Bronchial epithelial cell (primary cell): ENCODE measurements at places on chromosomes 6 and 20. TPM values are rescaled to one million over a fixed set of nuclear protein-coding genes. Genes with fewer than 3 reads are reported as not detected.

CCN6 gene
- not detected in 2 replicates for total RNA-seq

ADAM33 gene
- total RNA-seq, result under 0.01 and 0.53 TPM in 2 replicates

ZKSCAN3 gene
- total RNA-seq, result 2.6 and 3.2 TPM in 2 replicates

HLA-DQB2 gene
- total RNA-seq, result not detected in 2 replicates

HLA-DRB1 gene
- 0.13 TPM in 1 of 2 replicates, not detected in the other for total RNA-seq

OPRM1 gene
- not detected in 2 replicates for total RNA-seq

TAF4 gene
- total RNA-seq, result 3.2 and 5.2 TPM in 2 replicates

PLA2G7 gene
- total RNA-seq, result not detected in 2 replicates

KIF25 gene
- total RNA-seq, result not detected in 2 replicates

- DNase-seq, result no peak
Measured at GRCh38 chr6:120871416-120872261, 462.6 kb downstream of the TBC1D32 start.

DNA sequence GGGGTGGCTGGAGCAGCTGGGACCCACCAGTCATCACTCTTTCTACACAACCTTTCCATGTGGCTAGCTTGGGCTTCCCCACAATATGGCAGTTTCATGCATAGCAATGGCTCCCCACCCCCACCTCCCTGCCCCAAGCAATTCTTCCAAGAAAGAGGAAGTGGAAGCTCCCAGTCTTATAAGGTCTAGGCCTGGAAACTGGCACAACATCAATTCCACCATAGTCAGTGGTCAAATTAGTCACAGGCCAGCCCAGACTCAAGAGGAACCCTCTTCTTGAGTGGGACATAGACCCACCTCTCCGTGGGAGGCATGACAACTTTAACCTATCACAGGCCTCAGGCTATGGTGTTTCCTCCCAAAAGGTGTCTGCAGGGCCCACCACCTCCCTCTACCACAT, 17.7 kb downstream of the TGM6 start:
- no peak for DNase-seq

DNA sequence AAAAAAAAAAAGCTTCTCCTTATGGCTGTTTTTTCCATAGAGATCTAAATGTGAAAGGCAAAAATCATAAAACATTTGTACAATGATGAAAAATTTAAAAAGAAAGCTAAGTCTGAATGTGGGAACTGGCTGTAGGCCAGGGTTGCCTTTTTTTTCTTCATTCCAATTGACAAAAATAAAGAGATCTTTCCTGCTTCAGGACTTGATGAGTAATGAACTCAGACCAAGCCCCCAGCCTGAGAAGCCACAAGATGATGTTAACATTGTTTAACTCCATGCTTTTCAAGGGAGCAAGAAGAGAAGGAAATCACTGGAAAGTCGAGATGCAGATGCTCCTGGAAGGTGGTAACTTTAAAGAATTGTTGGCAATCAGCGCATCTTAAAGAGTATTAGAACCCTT, 41.4 kb downstream of the TRMT6 start:
- no peak for DNase-seq

- peak; percentile 56 for DNase-seq
Measured at GRCh38 chr20:44217342-44218092, 6.9 kb upstream of the OSER1 start.

- no peak for DNase-seq
Measured at GRCh38 chr20:44135417-44136204, 51.4 kb downstream of the JPH2 start.

- peak; percentile 73 for DNase-seq
Measured at GRCh38 chr20:18224968-18225568, 63.3 kb upstream of the ZNF133 start.

DNA sequence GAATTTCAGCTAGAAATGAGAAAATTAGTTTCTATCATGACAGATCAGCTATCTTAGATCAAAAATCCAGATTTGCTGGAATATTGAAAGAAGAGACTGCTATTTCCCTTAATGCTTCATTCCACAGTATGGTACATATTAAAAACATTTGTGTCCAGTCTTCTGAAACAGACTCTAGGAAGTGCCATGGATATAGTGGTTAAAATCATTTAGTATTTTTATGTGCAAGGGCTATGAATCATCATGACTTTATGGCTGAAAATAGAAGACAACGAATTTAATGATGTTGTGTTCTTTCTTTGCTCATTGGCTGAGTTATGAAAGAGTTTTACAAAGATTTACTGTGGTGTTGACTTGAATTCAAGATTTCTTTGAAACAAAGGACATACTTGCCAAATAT, 146.6 kb downstream of the ANKRD60 start:
- DNase-seq, result peak; percentile 29

- no peak for DNase-seq
Measured at GRCh38 chr6:112085286-112086065, 1.8 kb downstream of the TUBE1 start.

DNA sequence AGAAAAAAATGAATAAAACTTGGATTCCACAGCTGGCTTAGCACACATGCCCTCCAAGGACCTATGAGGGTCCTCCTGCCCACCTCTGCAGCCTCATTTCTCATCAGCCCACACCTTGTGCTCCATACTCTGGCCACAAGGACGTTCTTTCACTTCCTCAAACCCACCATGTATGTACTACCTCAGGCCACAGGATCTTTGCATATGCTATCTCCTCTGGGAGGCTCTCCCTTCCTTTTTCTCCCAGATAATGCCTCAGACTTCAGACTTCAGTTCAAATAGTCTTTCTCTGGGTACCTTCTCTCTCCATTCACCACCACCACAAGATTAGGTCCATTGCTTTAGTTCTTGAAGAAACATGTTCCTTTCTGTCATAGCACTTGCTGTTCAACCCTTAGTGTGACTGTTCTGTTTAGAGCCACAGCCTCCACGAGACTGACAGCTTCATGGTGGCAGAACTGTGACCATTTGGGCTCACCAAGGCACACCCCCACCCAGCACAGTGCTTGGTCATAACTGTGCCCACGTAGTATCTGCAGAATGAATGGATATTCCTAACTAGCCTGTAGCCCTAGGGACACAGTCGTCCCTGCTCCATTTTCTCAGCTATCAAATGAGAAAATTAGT, 146.7 kb upstream of the LRFN2 start:
- DNase-seq, result no peak

DNA sequence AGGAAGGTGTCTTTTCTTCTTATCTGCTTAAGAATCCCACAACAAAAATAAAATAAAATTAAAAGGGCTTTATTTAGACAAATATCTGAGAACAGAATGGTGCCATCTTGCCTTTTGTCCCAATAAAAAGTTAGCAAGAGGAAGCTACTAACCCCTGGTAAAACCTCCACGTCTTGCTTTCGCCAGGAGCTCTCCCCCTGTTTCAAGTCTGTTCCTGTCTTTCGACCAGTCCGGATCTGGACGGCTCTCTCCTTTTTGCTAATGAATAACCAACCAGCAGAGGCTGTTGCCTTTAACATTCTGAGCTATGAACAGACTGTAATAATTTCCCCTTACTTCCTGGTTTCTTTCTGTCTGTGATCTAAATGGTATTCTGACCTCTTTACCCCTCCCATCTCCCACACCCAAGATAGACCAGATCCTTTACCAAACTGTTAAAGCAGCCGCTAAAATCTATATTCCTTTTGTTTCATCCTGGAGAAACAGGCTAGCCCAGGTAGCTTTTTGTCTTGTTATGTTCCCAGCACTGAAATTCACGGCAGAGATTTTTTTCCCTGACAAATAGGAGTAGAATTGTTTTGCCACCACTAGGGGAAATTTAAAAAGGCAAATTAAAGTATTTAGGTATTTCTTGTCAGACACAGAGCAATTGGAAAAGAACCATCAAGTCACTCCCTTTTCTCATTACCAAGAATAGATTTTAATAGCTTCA, at the start of gene FRK:
TSS of gene FRK (minus strand) at position 320 of the 712 bp plus-strand sequence. CDS start 580 bp downstream, outside the sequence.
- peak; percentile 89 for DNase-seq

DNA sequence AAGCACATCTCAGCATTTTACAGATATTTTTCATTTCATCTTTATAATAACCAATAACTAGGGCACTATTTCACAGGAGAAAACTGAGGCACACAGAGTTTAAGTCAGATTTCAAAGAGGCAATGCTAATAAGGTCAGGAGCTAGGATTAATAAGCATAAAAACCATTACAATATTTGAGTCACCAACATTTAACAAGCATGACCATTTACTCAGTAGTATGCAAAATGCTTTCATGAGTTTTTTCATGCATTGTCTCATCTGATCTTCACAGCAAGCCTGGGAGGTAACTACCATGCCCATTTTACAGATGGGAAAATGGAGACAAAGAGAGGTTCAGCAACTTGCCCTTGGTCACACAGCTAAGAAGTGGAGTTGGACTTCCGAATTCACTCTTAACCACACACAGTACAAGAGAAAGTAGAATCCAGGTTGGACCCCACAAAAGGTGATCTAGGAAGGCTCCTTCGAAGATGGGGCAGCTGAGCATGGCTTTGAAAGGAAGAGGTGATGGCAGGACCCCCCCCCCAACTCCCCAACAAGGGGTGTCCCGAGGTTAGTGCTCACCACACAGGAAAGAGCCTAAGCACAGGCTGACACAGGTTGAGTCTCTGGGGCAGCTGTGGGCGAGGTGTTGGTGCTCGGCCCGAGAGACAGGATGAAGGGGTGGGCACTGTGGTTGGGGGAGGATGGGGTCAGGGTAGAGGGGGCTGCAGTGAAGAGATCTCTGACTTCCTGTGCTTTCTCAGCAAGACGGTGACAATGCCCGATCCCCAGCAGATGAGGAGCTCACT, 108.8 kb downstream of the PREX1 start:
- DNase-seq, result no peak

GRCh38 chr6:157999168-158000051, 17.7 kb downstream of the SYNJ2 start:
- no peak for DNase-seq

- DNase-seq, result no peak
Measured at GRCh38 chr6:119856136-119856535, 506.6 kb upstream of the MAN1A1 start.

DNA sequence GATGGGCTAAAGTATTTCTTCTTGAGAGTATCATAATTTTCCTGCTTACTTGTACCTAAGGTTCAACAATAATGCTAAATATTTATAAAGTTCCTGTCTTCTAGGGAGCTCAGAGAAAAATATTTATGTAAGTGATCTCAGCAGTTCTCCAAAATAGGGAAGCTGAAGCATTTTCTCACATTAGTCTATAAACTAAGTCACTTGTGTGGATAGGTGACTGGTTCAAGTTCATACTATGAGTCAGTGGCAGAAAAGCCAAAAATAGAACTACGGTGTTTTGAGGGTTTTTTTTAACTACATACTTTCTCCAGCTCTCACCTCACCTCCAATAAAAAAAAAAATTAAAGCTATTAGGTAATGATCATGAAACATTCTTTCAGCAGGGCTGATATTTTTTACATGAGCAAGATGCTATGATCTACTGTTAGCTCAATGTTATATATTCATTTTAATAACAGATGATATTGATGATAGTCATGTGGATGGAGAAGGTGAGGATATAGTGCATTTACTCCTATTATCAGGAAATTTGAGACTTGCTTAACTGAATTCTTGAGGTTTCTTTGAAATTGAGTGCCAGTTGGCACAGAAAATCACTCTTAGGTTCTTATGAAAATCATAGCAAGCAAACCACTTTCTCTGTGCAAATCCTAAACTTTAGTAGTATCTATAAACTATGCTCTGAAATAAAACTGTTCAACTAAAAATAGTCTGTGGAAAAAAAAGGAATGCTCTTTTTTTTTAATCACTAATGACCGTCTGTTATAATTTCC, 4.1 kb upstream of the MOXD1 start:
- peak; percentile 59 for DNase-seq

DNA sequence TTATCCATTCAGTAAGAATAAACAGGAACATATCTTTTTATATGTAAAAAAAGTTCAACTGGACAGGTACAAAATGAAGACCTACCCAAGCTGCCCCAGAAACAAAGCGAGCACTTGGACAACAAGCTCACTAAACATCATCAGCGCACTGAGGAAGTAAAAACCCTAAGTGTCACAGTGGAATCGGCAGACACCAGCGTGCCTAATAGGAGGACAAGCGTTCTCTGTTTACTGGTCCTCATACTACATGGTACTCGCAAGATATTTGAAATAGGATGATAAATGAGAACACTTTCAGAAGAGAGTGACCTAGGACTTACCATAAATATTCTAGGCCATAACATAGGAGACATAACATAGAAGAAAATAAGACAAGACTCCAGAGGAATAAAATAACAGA, 18.2 kb downstream of the MAP7 start:
- DNase-seq, result no peak

DNA sequence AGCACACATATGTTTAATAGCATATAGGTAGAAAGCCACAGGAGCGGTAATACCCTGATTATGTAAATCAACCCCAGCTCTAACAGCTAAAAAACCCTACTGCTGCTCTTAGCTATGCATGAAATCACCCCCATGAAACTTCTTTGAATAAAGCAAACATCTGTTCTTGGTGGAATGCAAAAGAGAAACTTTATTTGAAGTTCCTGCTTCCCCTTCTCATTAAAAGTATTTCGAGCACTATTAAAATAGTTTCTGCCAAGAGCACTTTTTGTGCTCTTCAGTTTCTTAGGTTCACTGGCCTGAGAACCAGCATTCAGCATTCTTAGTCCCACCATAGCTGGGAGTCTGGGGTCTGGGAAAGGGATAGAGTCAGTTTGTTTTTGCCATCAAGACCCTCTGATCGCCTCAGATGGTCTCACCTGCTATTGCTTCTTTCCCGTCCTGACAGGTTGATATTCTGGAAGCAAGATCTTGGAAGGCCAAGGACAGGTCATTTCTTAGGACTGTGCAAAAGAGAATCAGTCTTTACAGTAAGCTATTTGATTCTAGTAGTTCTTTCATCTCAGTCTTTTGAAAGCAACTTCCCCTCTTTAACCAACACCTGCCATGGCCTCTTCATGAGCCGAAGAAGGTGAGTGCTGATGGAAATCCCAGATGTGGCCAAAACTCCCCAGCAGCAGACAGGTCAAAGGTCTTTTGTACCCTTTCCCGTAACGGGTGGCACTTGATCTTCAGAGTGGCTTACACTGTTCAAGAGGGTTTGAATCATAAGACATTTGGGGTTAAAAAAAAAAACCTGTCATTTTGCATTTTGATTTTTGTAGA, 76.5 kb upstream of the TMEM170B start:
- no peak for DNase-seq

DNA sequence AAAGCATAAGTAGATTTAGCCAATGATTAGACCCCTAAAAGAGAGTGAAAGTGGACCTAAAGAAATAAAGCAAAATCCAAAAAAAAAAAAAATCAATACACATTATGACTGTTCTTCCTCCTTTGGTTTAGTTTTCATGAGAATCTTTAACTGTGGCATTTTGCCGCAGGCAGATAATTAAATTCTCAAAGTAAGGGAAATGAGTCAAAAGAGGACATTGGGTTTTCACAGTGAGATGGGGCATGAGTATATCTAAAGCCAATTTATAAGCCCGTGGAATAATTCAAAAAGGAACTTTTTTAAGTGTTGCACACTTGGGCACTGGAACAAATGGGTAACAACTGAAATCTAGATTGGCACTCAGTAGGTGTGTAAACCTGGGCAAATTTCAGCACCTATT, 230.3 kb downstream of the PKHD1 start:
- no peak for DNase-seq

GRCh38 chr6:27863962-27864905, 48.0 kb downstream of the OR2B2 start:
- DNase-seq, result no peak

DNA sequence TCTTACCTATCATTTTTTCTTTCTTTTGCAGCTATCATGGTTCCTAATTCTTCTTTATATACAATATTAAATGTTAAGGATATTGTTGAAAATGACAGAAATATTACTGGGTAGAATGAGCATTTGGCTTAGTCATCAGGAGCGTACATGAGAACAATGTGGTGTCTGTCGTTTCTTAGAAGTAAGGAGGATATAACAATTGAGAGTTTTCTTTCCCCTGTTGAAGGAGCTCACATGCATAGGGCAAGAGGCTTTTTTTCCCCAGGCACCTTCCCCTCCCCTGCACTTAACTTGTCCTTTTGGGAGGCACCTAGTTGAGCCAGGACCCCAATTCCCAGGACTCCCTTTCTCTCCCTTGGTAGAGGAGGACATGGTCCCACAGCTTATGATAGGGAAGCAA, 25.0 kb downstream of the MC3R start:
- DNase-seq, result no peak
